ENCODE measurements at places on chromosomes 5 and 9. TPM values are rescaled to one million over a fixed set of nuclear protein-coding genes. Genes with fewer than 3 reads are reported as not detected.

Gene DPH7
- 11.9 TPM for total RNA-seq

Gene DBH
- 2.0 TPM for total RNA-seq

Gene HTR4
- total RNA-seq: not detected

DNA sequence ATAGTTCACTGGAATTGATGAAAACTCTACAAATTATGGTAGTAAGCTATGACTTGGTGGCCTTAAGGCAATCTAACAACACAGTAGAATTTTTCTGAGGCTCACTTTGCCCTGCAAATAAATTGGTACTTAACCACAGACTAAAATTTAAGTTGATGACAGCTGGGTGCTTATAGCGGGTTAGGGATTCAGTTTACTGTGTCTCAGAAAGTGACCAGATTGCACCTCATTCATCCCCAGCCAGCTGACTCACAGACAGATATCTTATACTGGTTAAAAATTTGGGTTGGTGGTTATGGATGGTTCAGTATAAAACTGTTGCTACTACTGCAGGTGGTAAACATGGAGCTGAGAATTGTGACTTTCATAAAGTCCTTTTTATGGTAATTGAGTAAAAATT is 2.8 kb downstream of the CKS2 start:
- H3K36me3 ChIP-seq: peaks cover 4% of the 10 kb centered on the region
- no peak for DNase-seq
- H3K4me1 ChIP-seq: no peaks in the 10 kb centered on the region
- H3K27ac ChIP-seq: no peak overlapping the region
- no peaks in the 10 kb centered on the region for H3K27me3 ChIP-seq

GRCh38 chr5:31133488-31133887 is 60.0 kb upstream of the CDH6 start:
- DNase-seq: no peak
- H3K27me3 ChIP-seq: no peaks in the 10 kb centered on the region
- no peaks in the 10 kb centered on the region for H3K36me3 ChIP-seq
- H3K4me1 ChIP-seq: no peaks in the 10 kb centered on the region
- H3K27ac ChIP-seq: no peak overlapping the region

GRCh38 chr5:1477341-1477740 is 32.1 kb upstream of the SLC6A3 start:
- H3K27me3 ChIP-seq: no peaks in the 10 kb centered on the region
- no peaks in the 10 kb centered on the region for H3K36me3 ChIP-seq
- H3K4me3 ChIP-seq: no peak overlapping the region
- peak overlapping the region; percentile 29 for H3K27ac ChIP-seq
- no peaks in the 10 kb centered on the region for H3K4me1 ChIP-seq

DNA sequence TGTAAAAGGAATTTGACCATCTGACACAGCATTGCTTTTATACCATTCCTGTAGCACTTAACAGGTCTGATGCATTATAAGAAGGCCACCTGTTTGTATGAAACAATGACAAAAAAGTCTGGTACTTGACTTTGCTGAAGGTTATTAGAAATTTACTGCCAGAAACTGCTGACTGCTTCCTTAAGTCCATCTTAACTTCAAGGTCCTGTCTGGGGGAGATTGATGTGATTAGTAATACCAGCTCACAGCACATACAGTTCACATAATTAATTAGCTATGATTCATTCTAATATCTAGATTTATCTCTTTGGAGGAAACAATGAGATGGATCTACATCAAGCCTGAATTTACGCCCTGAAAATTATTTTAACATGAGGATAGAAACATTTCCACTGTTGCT is 49.6 kb upstream of the TEK start:
- no peak overlapping the region for H3K27ac ChIP-seq
- H3K27me3 ChIP-seq: no peaks in the 10 kb centered on the region
- no peaks in the 10 kb centered on the region for H3K4me1 ChIP-seq
- no peaks in the 10 kb centered on the region for H3K36me3 ChIP-seq
- H3K4me3 ChIP-seq: no peak overlapping the region
- no peak for DNase-seq

- H3K27ac ChIP-seq: no peak overlapping the region
- peaks cover 5% of the 10 kb centered on the region for H3K4me1 ChIP-seq
- no peak for DNase-seq
- H3K27me3 ChIP-seq: no peaks in the 10 kb centered on the region
- no peaks in the 10 kb centered on the region for H3K36me3 ChIP-seq
Observed at GRCh38 chr5:610744-611730, 1.1 kb upstream of the CEP72 start.

- no peak for DNase-seq
- H3K4me3 ChIP-seq: no peak overlapping the region
- H3K27ac ChIP-seq: no peak overlapping the region
- no peaks in the 10 kb centered on the region for H3K4me1 ChIP-seq
- H3K27me3 ChIP-seq: no peaks in the 10 kb centered on the region
Observed at GRCh38 chr5:115579216-115579615, 23.1 kb downstream of the TICAM2 start.

GRCh38 chr5:120504057-120504456 is 40.0 kb downstream of the PRR16 start:
- no peak overlapping the region for H3K4me3 ChIP-seq
- no peaks in the 10 kb centered on the region for H3K36me3 ChIP-seq
- no peak overlapping the region for H3K27ac ChIP-seq
- no peaks in the 10 kb centered on the region for H3K4me1 ChIP-seq

- no peaks in the 10 kb centered on the region for H3K4me1 ChIP-seq
- no peak for DNase-seq
- no peaks in the 10 kb centered on the region for H3K27me3 ChIP-seq
Observed at GRCh38 chr9:111922324-111923013, 25.9 kb downstream of the UGCG start.
